ENCODE measurements at places on chromosomes 5 and 9.

GRCh38 chr5:179128041-179128365 is 67.8 kb downstream of the ZNF354C start:
- DNase-seq, result no peak

GRCh38 chr5:171549274-171549673 is 129.8 kb downstream of the FGF18 start:
- DNase-seq, result no peak

- no peak for DNase-seq
Measured at GRCh38 chr9:129241725-129242124, 63.7 kb upstream of the IER5L start.

GRCh38 chr9:2043243-2043642 is 28.1 kb downstream of the SMARCA2 start:
- no peak for DNase-seq

- no peak for DNase-seq
Measured at GRCh38 chr5:179061025-179061424, 852 bp downstream of the ZNF354C start.

DNA sequence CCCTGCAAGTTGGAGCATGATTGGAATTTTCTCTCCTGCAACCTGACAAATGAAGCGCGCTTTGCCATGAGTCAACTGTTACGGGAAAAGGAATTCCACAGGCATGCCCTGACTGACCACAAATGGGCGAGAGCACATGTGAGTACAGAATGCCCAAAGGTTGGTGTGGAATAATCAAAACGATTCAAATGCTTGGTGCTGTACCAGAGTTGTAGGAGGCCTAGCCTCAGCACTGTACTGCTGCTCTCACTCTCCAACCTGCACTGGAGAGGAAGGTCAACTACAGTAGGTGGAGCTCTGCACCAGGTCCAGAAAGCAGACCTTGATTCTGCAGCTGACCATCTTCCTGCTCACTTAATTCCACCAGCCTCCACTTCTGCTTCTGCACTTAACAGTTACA is 406.9 kb upstream of the ACTBL2 start:
- no peak for DNase-seq

- DNase-seq, result no peak
Measured at GRCh38 chr9:114538241-114538640, 33.0 kb upstream of the WHRN start.

All from stimulated activated CD4-positive, alpha-beta T cell treated with anti-CD3 and anti-CD28 coated beads, TNF-alpha, amount 100 ng/mL, for 24 hours (primary cell).